Subcutaneous preadipocyte (primary cell): ENCODE measurements at places on chromosomes 4 and X. TPM values are rescaled to one million over a fixed set of nuclear protein-coding genes. Genes with fewer than 3 reads are reported as not detected.

Gene SERPINA7
- total RNA-seq: not detected in 2 replicates

Gene MSN
- total RNA-seq: 233 and 319 TPM in 2 replicates

Gene PITX2
- total RNA-seq: 0.59 and 1.8 TPM in 2 replicates

Gene FDCSP
- not detected in 2 replicates for total RNA-seq

Gene TSPAN6
- 16.6 and 17.6 TPM in 2 replicates for total RNA-seq
